ENCODE measurements at places on chromosomes 5 and 9.

GRCh38 chr9:70106571-70106970 is 62.9 kb downstream of the MAMDC2 start:
- no peak for DNase-seq

DNA sequence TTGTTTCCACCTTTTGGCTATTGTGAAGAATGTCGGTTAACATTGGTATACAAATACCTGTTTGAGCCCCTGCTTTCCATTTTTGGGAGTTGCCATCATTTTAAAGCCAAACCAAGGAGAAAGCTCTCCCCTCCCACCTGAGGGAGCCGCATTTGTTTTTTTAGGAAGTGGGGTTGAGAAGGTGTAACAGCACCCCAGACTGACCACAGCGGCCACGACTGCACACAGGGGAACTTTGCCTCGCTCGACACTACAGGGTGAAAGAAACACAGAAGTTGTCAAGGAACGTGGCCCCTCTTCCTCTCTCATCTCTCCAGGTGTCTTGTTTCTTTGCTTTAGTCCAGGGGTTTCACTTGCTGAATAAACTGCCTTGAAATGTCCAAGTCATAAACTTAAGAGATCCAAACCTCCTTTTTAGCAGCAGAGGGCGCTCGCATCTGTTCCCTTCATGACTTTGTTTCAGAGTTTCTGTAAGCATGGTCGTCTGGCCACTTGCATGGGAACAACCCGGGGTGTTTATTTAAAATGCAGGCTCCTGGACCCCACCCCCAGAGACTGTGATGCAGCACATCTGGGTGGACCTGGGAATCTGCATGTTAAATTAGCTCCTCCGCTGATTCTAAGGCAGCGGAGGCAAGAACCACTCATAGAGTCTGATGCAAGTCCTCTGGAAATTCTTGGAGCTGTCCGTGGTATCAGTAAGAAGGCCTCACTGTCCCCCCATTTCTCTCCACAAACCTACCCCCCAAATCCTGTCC is 2.1 kb upstream of the TTLL11 start:
- DNase-seq = peak; percentile 35

DNA sequence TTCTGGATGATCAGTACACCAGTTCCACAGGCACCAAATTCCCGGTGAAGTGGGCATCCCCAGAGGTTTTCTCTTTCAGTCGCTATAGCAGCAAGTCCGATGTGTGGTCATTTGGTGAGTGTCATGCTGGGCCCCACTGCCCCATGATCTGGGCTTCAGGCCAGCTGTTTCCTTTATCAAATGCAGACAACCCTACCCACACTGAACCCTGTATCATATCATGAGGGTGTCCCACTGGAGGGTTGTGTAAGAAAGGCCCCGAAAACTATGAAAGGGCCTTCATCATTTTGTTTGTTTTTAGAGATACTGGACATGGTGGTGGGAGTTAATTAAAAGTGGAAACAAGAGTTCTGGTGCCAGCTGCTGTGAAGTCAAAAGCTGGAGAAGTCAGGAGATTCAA is 20.0 kb upstream of the CYFIP2 start:
- DNase-seq = no peak

DNA sequence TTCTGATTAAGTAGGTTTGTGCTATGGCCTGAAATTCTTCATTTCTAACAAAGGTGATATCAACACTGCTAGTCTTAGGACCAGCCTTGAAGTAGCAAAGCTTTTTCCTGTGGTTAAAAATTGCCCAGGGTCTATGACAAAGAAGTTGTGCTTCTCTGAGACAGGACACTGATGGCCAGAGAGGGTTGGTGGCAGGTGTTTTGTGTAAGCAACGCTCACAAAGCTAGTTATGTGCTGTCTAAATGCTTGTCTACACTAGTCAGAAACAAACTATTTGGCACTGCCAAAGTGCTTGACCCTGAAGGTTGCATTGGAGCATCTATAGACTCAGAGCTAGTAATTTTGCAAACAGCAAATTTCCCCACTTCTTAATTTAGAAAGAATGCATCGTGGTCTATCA is 44.1 kb upstream of the SELENOP start:
- no peak for DNase-seq

DNA sequence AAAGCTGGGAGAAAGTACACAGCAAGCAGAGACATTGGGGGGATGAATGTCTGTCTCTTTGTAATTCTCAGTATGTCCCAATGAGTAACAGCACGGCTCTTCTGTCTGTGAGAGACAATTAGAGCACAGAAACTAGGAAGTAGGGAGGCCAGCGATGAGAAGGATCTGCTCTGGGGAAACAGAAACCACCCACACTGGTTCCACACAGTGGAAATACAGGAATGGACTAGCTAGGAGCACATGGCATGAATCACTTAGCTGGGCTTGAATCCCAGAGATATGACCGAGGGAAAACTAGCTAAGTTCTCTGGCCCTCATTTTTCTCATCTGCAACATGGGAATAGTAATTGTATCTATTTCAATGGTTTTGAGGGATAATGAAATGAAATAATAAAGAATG is 895.9 kb downstream of the TLE4 start:
- DNase-seq = no peak

GRCh38 chr5:141788296-141788970 is 89.8 kb downstream of the PCDH1 start:
- DNase-seq = no peak

GRCh38 chr5:144566747-144567420 is 396.2 kb downstream of the KCTD16 start:
- no peak for DNase-seq

DNA sequence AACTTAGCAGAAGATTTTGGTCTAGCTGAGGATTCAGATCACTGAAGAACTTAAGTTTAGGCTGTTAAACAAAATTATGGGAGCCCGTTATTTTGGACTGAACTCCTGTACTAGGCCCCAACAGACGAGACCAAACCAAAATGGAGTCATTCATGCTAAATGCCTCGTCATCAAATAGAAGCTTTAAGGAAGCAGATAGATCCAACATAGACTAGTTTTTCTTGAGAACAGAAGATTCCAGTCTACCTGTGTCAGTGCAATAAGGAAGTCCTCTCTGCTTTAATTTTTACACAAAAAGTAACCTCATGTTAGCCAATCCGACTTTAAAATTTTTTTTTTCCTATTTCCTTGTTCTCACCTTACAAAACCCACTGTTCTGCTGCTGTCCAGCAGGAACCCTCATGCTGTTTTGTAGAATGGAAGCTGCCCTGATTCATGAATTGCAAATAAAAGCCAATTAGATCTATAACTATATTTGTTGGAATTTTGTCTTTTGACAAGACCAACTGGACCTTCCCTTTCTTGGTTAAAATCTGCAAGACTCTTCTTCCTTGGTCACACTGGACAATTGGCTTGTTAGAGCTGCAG is 29.0 kb upstream of the GOLM1 start:
- DNase-seq = no peak

GRCh38 chr5:59171131-59171530 is 588.3 kb downstream of the RAB3C start:
- no peak for DNase-seq

- no peak for DNase-seq
Measured at GRCh38 chr9:69746859-69747560, 12.8 kb downstream of the PTAR1 start.

DNA sequence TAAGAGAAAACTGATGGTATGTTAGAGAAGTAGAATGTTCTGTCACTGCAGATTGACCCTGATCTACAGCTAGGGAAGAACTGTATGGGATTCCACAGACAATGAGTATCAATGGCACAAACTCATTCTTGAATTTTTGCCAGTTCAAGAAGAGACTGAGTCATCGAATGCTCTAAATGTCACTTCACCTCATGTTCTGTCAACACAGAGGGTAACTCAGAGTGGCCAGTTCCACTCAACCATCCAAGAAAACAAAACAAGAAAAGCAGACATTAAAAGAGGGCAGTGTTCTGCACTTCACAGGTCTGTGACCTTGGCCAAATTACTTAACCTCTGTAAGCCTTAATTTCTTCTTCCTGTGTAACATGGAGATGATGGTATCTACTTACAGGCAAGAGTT is 132.2 kb upstream of the HMHB1 start:
- DNase-seq = no peak

GRCh38 chr9:122366074-122366660 is 4.7 kb upstream of the PTGS1 start:
- no peak for DNase-seq

DNA sequence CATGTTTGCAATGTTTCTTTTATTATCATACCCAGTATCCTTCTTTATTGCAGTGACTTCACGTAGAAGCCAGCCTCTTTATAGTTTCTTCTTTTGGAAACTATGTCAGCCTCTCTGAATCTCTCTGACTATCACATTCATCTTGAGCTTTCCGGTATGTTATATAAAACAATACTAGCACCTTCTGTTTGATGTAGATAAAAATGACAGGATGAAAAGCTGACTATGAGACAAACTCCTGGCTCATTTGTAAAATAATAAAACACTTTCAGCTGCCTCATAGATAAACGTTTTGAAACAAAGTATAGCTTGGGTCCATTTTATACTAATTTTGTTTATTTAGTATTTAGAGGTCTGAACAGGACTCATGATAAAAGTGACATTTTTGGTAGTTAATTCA is 1145.4 kb upstream of the NUDT12 start:
- no peak for DNase-seq

DNA sequence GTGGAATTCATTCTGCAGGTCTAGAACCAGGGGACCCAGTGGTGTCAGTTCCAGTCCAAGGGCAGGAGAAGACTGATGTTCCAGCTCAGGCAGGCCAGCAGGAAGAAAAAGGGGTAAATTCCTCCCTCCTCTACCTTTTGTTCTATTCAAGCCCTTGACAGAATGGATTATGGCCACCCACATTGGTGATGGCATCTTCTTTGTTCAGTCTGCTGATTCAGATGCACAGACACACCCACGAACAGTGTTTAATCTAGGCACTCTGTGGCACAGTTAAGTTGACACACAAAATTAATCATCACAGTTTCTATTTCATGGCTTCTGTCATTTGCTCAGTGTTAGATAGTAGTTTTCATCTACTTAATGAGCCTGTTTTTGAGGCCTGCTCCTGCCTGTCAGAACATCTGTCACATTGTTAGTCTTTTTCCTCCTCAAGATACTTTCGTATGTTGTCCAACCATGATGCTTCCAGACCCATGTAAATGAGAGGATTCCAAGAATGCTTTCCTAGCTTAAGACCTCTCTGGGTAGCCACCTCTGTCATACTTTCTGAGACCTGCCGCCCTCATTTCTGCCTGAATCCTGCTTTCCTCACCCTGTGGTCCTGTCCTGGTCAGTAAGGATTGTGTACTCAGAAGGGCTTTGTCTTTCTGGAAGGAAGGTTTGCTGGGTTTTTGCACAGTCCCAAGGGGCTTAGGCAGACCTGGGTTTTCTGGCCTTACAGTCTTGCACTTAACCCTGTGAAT is 72.5 kb downstream of the SPIN1 start:
- no peak for DNase-seq

- no peak for DNase-seq
Measured at GRCh38 chr5:179124273-179124852, 64.2 kb downstream of the ZNF354C start.

DNA sequence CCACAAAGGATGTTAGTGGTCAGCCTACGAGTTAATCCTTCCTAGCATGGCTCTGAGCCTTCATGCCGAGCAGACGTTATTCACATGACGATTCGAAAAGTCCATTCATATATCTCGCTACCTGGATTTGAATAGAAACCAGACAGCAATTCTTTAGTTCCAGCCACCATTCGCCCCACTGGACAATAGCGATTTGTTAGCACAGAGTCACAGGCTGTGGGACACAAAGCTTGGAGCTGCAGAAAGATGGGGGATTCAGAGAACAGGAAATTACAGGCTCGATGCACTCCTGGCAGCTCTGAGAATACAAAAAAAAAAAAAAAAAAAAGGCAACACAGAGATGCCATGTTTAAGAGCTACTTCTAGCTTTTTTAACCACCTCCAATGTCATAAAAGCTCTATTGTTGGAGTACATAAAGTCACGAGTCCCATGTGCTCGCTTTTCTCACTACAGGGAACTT is 110.7 kb downstream of the NR6A1 start:
- no peak for DNase-seq

GRCh38 chr9:93290495-93291434 is 106.8 kb downstream of the WNK2 start:
- DNase-seq = no peak

- no peak for DNase-seq
Measured at GRCh38 chr5:83559118-83559785, 87.7 kb downstream of the VCAN start.

GRCh38 chr5:36070687-36071571 is 4.2 kb upstream of the UGT3A2 start:
- no peak for DNase-seq

- no peak for DNase-seq
Measured at GRCh38 chr9:88143179-88143578, 4.9 kb upstream of the SPATA31C2 start.
